BE2C (cell line): ENCODE measurements at places on chromosomes 2 and 18.

- no peak for DNase-seq
These were observed 151.0 kb downstream of the TMEM17 start for GRCh38 chr2:62354771-62355561.

DNA sequence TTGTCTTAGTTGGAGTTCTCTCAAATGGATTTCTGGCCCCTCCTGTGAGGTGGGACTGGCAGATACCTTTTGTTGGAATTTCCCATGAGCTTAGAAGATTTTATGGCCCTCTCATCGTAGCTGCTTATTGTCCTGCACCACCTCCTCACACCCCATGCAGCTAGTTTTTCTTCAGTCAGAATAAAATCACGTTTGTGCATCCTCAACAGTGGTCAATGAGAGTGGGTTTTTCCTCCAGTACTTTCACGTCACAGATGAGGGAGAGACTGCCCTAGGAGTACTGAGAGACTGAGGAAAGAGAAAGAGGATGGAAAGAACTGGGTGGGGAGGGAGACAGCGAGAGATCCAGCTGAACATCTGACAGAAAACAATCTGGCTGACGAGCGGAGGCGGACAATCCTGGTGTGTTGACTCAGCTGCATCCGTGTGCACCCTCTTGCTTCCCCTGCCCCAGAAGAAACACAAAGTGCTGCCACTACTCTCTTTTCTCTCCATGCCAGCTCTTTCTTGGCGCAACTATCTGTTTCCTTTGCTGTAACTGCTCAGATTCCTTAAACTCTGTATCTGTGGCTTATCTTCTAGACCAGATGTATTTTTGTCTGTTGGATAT lies 7.4 kb downstream of the RAPGEF4 start:
- DNase-seq, result no peak

DNA sequence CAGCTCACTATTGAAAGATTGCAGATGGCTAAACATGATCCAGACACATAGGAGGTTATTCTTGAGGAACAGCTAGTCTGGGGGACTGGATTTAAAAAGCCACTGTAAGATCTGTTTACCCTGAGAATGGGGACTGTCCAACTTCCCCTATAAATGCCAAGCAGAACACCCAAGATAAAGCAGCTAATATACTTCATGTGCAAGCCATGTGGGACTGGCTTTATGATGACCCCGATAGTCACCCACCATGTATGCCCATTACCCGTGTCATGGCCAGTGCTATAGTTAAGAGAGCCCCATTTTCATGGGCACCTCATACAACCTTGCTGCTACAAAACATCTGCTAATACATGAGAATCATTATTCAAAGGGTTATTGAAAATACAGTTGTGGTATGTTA lies 16.0 kb downstream of the YPEL5 start:
- no peak for DNase-seq

DNA sequence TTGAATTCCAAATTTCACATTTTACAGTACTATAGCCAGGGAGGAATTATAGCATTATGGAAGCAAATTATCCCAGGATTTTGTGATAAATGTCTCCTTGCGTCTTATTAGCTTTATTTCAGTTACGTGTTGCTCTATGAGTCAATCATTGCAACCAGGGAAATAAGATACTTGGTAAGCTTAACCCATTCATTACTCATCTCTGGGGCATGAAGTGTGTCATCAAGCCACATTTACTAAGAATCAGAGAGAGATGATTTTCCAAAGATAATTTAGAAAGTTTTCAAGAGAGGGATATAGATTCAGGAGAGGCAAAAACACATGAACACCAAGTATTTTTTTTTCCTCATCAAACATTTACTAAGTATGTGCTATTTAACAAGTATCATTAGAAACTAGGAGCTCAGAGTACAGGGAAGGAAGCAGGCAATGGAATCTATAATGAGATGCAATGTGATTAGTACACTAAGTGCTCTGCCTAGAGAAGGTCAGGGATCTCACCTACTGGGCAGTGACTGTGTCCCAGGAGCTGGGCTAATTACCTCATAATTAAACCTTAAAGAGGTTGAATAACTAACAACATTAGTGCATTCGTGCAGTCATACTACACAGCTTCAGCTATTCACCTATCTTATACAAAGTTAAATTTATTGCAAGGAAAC lies 217.8 kb upstream of the NXPH2 start:
- DNase-seq, result no peak

DNA sequence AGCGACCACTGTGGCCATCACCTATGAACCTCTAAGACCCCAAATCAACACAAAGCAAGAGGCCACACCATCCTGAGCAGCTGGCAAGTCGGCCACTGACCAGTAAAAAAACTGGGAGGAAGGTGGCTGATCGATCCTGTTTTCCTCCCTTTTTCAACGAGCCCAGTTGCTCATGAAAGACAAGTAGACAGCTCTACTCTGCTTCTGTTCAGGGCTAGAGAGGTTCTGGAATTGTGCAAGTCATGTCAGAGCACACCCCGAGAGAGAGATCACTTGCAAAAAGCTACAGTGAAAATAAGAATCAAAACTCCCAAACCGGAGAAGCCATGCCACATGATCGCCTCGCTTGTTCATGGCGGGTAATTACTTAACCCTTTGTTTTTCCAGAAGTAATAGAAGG lies 34.6 kb downstream of the ZNF516 start:
- DNase-seq, result no peak

GRCh38 chr2:33458248-33458819 lies 18.1 kb upstream of the RASGRP3 start:
- DNase-seq, result no peak

- no peak for DNase-seq
These were observed 55.2 kb downstream of the TTC21B start for GRCh38 chr2:165898381-165898780.

GRCh38 chr2:178632729-178633128 lies 152.5 kb downstream of the PLEKHA3 start:
- no peak for DNase-seq

GRCh38 chr2:29729401-29729800 lies 192.0 kb downstream of the ALK start:
- DNase-seq, result no peak

DNA sequence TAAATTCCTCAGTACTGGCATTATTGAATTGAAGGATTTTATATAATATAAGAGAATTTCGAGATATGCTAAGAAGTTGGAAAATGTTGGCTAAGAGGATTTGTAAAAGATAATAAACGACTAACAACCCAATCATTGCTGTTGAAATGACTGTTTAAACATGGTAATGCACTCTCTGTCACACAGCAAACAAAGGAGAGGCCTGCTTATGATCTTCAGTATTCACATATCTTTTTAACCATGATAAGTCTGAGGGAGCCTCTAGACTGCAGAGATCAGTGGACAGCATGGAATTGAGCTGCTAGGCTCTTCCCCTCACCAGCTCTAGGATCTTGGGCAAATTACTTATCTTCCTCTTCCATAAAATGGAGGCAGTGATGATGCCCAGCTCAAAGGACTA lies 2.7 kb downstream of the KCTD18 start:
- DNase-seq, result no peak

- no peak for DNase-seq
These were observed 94.5 kb downstream of the SNTG2 start for GRCh38 chr2:1045109-1045508.

DNA sequence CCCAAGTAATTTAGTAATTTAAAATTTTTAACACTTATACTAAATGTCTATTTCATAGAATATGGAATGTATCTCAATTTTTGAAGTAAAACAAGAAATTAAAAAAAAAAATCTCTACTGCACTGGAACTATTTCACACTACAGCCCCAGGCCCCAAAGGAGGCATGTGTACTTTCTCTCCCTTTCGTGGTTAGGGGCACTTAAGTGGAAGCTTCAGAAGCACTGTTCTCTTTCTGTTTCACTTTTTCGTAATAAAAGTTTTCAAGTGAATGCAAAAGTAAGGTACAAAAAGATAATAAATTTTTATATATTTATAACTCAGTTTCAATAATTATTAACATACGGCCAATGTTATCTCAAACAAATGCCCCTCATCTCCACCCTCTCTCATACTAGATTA lies 123.8 kb upstream of the STON1 start:
- DNase-seq, result no peak

- peak; percentile 45 for DNase-seq
These were observed 97.2 kb upstream of the TSPYL6 start for GRCh38 chr2:54353216-54353615.

DNA sequence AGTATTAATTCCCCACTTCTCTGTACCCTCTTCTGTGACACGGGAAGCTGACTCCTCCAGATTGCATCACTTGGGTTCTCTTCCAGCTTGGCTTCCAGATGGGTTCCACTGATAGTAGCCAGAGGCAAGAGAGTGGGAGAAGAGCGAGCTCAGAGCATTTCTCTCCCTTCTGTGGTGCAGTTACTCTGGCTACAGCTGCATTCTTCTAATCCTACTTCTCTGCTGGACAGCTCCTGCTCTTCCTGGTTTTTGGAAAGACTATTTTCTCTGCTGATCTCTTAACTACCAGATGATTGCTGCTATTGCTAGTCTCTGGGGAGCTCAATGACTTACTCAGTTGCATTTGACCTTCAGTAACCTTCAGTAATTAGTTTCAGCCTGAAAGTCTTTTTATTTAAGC lies 187.5 kb upstream of the MAP2 start:
- no peak for DNase-seq

- DNase-seq, result no peak
These were observed 17.9 kb upstream of the ARHGAP25 start for GRCh38 chr2:68716604-68717304.

GRCh38 chr2:240819858-240820606 lies at the start of gene KIF1A:
KIF1A (minus strand) TSS chr2:240820219; CDS start chr2:240797752, 22,467 bp downstream.
- DNase-seq, result peak; percentile 89

- peak; percentile 59 for DNase-seq
These were observed 368.5 kb downstream of the LRRTM1 start for GRCh38 chr2:79935771-79936657.

DNA sequence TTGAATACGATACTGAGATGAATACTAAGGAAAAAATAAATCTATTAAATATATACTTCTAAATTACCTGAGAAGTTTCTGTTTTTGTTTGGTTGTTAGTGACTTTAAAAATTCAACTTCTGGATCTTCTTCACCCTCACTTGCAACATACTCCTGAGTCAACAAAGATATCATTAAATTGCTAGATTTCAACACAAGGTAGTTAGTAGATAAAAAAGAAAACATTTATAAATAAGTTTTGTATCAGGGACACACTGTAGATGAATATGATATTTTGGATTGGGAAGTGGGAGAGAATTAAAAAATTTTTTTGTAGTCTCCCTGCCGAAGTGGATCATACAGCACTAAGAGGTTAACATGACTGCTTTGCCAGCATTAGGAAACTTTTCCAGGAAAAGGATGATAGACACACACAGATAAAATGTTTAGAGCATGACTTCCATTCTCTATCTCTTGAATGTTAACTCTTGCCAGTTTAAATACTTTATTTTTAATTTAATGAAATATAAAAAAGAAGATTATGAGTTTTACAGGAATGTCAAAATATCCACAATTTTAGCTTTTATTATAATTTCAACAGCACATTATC lies 15.9 kb downstream of the SP9 start:
- DNase-seq, result no peak

- DNase-seq, result no peak
These were observed 14.1 kb upstream of the KLF11 start for GRCh38 chr2:10028988-10029874.

DNA sequence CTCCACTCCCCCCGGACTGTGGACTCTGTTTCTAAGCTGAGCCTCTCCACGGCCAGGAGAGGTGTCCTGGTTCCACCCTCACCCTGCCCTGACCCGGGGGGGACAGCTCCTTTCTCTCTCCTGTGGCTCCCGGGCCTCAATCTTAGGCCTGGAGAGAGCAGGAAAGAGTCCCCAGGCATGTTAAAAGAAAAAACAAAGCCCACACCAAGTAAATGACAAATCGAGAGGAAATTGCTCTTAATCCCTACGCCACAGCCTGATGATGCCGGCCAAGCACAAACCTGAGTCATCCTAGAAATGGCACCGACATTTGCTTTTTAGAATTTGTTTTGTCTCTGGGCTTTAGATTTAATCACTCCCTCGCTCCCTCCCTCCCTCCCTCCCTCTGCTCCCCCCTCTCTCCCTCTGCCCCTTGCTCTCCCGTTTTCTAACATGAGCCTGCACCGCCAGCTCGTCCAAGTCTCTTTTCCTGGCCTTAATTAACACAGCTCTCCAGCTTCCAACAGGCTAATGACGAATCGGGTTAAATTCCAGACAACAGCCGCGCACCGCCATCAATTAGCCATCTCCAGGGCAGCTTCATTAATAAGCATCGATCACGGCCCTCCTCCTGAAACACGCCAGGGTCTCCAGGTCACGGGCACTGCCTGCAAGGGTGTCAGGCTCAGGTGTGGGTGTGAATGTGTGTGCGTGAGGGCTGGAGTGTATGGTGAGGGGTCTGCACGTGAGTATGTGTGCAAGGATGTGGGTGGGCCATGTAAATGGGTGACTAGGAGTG lies 230.8 kb downstream of the CELF4 start:
- no peak for DNase-seq

GRCh38 chr2:189500456-189501160 lies 59.3 kb downstream of the WDR75 start:
- DNase-seq, result no peak

DNA sequence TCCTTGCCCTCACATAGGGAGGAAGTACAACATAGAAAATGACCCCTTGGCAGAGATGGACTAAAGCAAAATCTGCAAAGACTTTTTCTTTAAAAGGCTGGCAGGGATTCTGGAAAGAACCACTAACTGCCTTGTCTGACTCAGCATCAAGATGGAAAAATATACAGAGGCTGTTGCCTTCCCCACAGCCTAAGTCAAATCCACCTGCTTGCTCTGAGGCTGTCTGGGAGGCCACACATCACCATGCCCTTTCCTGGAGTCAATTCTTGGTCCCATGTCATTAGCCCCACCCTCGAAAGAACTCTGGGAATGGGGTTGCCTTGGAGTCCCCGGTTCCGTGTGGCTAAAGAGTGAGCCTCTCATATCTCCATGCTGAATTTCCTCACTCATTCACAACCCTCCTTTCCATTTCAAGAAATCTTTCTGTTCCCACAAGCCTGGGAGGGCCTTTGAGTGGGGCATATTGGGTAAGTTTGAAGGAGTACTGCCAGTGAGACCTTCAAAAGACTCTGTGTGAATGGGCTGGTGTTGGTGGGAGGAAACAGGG lies 39.4 kb downstream of the BMP10 start:
- no peak for DNase-seq

- no peak for DNase-seq
These were observed 26.9 kb upstream of the COL6A3 start for GRCh38 chr2:237440819-237441281.

DNA sequence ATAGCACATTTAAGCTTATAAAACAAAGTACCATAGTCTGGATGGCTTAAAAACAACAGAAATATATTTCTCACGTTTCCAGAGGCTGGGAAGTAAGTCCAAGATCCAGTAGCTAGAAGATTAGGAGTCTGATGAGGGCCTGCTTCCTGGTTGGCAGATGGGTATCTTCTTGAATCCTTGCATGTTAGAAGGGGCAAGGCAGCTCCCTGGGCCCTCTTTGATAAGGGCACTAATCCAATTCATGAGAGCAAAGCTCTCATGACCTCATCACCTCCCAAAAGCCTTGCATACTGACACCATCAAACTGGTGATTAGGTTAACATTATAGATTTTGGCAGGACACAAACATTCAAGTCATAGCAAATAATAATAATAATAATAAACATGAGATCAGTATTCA lies 146.4 kb downstream of the CCDC102B start:
- no peak for DNase-seq

- no peak for DNase-seq
These were observed 64.9 kb downstream of the DNMT3A start for GRCh38 chr2:25276569-25277465.
